ENCODE measurements at places on chromosomes 1 and 21.

DNA sequence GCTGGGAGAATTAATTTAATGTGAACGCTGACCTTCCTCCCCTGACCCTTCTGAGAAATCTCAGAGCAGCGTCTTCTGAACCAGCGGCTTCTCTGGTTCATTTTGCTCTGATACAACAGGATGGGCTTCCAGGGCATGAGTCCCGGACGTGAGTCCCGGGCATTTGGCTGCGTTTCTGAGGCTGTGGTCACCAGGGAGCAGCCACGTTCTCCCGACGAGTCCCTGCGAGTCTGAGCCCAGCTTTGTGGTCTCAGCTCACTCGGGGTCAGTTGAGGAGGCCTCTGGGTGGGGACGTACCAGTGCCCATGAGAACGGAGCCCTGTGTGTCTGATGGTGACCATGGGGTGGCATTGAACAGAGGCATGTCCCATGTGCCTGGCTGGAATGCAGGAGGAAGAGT is 17.7 kb upstream of the OBSCN start:
- peak; percentile 24 for DNase-seq

DNA sequence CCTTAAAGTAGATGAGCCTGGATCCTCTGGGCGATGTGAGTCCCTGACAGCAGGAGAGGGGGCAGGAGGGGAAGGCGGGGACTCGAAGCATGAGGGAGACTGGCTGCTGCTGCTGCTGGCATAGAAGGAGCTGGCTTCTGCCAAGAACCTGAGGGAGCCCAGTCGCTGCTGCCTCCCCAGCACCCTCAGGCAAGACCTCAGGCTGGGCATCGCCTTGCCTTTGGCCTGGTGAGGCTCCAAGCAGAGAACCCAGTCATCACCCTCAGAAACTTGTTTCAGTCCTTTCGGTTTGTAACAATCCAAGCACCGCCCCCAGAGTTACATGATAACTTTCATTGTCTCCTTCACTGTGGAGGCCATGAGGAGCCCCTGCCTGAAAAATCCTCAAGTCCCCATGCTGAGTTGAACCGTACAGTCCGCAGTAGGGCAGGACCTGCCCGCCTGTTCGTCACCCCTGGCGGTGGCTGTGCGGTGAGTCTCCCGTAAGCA is 38.8 kb downstream of the POFUT2 start:
- peak; percentile 51 for DNase-seq

DNA sequence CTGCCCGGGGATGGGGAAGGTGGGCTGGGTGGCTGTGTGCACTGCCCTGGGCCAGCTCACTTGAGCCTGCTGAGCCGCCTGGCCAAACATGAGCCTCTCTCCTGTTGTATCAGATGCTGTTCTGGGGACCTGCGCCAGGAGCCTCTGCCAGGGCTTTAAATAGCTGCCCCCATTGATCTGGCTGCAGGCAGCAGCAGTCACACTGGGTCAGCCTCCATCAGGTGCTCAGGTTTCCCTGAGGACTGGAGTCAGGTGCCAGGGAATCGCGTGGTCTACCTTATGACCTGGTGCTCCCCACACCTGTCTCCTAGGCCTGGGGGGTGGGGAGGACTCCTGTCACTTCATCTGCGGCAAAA is 700 bp upstream of the CCDC28B start:
- no peak for DNase-seq

DNA sequence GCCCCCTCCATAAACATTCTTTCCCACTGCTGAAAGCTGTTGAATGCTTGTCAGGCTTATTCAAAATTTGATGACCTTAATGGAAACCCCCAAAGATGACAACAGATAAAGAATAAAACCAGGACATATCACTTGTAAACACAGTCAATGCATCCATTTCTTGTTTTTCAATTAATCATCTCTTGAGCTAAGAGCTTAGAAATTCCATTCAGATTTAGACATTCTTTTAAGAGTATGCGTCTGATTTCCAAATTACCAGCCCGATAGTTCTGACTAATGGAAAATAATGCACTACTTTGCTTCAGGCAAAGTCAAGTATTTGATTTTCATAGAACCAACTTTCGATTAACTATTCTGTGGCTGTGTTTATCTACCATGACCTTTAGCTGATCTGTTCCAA is 100.6 kb upstream of the RUNX1 start:
- no peak for DNase-seq

DNA sequence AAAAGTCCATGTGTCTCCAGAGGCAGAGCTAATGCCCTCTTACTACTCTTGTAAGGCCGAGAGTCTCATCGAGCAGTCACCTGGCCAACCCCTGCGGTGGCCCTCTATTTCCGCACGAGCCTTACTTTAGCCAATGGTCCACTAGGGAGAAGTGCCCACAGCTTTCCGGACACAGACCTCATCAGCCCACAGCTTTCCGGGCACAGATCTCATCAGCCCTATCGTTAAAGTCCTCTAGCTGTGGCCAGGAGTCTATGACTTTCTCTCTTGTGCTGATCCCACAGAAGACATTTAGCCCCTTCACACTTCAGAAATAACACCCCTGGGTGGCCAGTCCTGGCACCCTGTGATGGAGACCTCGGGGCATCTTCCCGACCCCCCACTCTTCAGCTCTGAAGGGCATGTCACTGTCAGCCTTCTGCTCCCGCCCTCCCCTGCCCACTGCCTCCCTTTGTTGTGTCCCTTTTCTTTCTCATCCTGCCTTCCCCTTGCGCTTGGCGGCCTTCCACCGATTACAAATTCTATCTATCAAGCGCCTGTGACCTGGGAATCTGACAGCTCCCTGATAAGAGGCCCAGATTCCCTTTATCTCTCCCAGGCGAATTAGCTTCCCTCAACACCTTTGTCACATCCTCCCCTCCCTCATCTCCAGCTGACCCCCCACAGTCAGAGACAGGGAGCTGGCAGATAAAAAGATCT is 161.0 kb downstream of the PLXNA2 start:
- no peak for DNase-seq

- DNase-seq, result peak; percentile 52
Measured at GRCh38 chr1:40317394-40318074, 448 bp upstream of the COL9A2 start.

DNA sequence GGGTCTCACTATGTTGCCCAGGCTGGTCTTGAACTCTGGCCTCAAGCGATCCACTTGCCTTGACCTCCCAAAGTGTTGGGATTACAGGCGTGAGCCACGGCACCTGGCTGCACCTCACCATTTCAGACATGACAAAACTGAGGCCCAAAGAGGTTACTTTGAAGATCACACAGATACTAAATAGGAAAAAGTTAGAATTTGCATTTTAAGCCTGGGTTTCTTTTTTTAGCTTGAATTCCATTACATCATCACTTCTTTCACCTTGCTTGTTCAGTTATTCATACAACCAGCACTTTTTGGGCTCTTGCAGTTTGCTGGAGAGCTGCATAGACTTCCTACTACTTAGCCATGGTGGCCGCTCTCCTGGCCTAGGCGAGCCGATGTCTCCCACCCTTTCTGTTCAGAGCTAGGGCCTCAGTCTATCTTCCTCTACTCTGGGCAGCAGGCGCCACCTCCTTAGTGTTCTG is 16.3 kb upstream of the CD2 start:
- DNase-seq, result peak; percentile 86

GRCh38 chr1:34597877-34598514 is 156.9 kb upstream of the GJB5 start:
- peak; percentile 76 for DNase-seq

DNA sequence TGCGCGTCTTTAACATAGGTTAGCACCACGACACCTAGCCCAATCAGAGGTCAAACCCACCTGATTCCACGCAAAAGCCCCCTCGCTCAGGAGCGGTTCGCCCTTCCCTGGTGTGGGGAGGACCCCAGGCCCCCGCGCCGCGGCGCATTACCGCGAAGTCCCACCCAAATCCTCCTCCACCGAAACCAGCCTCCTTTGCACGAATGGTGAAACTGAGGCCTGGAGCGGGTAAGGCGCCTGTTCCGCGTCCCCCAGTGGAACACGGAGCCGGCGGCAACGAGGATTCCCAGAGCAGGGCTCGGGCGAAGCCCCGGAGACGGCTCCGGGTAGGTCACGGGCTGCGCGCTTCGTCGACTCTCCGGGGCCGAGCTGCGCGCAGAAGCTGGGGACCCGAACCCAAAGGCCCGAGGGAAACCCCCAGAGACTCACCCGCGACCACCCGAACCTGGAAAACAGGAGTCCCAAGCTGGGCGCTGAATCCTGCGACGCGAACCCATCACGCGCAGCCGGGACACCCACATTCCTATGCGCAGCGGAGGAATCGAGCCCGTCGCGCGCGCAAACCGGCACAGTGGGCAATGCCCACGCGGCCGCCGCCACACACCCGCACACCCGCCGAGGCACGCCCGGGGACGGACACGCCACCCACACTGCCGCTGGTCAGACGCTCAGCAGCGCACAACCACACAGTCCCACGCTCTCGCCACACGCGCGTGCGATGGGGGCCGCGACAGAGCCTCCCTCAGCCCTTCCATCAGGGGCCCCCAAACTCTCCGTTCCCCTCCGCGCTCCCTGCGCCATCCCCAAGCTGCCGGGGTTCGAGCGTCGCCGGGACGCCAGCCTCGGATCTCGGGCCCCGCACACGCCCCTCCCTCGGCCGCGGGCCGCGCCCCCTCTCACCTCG is 507 bp downstream of the GLIS1 start:
- peak; percentile 61 for DNase-seq

DNA sequence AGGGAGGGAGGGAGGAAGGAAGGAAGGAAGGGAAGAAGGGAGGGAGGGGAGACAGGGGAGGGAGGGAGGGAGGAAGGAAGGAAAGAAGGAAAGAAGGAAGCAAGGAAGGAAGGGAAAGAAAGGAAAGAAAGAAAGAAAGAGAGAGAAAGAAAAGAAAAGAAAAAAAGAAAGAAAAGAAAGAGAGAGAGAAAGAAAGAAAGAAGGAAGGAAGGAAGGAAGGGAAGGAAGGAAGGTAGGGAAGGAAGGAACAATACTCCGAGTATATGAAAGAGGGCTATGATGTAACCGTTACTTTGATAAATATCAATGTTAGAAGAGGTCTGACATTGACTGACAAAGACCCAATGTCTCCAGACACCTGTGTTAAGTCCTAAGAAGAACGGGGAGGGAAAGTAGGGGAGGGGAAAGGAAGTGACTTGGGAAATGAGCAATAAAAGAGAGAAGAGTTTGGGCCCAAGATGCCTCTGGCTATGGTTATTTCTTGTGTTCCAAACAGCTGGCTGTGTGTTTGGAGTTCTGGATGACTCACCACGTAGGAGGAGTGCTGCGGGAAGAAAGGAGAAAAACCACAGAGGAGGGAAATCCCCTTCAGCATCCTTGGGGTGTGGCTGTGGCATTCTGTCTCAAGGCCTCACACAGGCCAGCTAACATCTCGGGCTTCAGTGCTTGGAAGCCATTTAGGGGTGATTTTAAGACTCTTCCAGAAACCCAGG is 37.0 kb upstream of the RXRG start:
- DNase-seq, result no peak

- peak; percentile 81 for DNase-seq
Measured at GRCh38 chr1:206557636-206558473, 50.5 kb downstream of the RASSF5 start.

DNA sequence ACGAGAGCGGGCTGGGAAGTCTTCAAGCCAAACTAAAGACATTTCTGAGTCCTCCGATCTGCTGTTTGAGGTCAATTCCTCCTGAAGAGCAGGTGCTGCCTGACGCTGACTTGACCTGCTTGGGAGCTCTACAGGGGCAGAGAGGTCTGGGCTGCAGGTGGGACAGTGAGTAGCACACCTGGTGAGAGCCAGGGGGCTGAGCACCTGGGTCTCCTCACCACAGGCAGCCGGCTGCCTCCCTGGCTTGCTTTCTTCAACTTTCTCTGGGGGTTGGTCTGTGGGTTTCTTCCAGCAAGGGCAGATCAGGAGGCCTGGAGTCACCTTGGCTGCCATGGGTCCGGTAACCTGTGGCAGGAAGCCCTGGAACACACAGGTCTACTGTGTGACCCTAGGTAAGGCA is 107.4 kb upstream of the EDN2 start:
- no peak for DNase-seq

- DNase-seq, result no peak
Measured at GRCh38 chr21:40013001-40013735, 145.9 kb downstream of the PCP4 start.

DNA sequence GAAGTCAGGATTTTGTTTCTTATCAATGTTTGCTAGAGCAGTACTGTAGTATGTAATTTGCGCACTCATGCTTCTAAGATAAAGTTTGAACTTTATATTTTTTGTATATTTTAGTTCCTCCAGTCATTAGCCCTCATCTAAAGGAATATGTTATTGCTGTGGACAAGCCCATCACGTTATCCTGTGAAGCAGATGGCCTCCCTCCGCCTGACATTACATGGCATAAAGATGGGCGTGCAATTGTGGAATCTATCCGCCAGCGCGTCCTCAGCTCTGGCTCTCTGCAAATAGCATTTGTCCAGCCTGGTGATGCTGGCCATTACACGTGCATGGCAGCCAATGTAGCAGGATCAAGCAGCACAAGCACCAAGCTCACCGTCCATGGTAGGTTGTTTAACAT is 252.2 kb downstream of the TPR start:
- DNase-seq, result no peak

- DNase-seq, result no peak
Measured at GRCh38 chr1:181986907-181987305, 74.6 kb downstream of the ZNF648 start.

GRCh38 chr1:25624156-25624555 is 7.6 kb downstream of the MAN1C1 start:
- peak; percentile 62 for DNase-seq

DNA sequence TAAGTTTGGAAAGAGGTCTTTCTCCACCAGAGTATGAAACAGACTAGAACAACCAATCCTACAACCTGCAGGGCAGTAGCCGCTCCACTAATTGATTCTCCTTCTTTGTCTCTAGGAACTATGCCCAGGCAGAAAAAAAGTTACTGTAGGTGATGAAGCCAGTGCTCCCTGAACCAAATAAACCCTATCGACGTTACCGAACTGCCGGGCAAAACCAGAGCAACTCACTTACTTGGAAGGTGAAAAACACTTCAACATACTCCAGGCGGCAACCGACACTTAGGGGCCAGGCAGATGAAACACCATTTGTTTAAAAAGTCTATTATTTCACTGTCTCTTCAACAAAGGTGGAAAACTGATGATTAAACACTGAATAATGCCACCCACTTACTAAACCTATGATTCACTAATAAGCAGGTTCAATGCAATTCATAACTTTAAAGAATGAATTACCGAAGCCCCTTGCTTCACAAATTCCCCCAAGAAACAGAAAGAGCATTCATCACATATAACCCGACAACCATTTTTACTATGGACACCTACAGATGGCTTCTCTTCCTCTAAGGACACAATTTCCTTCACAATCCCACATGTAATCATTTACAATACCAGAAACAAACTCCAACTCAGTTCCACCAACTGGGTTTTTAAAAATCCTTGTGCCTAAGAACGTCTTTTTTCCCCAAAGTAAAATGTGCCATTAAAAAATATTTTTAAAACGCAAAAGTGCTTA is 1.6 kb downstream of the NRIP1 start:
- DNase-seq, result peak; percentile 71

- DNase-seq, result no peak
Measured at GRCh38 chr21:21175798-21176334, 177.7 kb downstream of the NCAM2 start.

GRCh38 chr1:221881805-221882581 is 140.1 kb upstream of the DUSP10 start:
- no peak for DNase-seq
